ENCODE measurements at places on chromosomes 13 and 19.

- DNase-seq = no peak
Observed at GRCh38 chr19:45939792-45940514, 25.4 kb upstream of the NANOS2 start.

- DNase-seq = no peak
Observed at GRCh38 chr13:30934381-30934780, 1.9 kb downstream of the TEX26 start.

GRCh38 chr19:821231-821824 is 427 bp downstream of the PLPPR3 start:
- DNase-seq = no peak

DNA sequence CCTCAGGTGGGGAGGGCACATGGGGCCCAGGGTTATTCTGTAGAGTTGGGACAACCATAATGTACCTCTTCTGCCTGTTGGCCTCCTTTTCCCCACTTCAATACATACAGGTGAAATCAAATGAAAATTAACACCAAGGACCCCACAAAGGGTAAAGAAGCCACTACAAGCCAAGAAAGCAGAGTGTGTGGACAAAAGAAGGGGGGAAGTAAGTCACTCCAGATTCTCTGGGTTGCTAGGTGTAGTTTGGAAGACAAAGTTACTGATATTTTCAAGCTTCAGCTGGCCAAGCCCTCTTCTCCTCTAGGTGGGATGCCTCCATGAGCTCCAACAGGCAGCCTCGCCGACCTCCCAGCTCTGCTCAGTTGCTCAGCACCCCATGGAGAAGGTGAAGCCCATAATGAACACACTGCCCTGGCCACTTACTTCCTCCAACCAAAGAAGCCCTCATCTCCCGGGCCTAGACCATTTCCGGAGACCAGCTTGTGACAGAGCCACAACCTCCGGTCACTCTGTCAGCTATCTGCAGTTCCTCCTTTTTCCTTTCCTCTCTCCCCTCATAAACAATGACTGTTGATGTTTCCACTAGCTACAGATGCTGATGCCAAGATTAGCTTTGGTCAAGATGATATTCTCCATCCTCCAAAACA is 66.8 kb upstream of the MED4 start:
- DNase-seq = no peak

DNA sequence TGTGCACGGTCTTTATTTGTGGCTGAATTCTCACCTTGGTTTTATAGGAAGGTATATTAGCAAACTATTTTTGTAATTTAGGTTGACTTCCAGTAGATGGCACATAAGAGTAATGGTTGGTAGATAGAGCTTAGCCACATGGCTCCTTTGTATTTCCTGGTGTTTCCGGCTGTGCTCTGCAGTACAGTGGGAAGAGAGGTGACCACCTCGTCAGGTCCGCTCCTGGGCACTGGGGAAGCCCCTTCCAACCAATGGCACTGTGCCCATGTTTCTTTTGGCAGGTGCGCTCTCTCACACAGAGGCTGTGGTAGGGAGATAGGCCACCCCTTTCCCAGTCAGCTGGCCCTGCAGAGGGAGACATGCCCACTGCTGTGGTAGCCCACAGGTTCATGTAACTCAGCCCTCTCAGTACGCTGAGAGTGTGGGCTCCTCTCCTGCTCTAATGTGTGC is 74.3 kb upstream of the ATP12A start:
- DNase-seq = no peak

DNA sequence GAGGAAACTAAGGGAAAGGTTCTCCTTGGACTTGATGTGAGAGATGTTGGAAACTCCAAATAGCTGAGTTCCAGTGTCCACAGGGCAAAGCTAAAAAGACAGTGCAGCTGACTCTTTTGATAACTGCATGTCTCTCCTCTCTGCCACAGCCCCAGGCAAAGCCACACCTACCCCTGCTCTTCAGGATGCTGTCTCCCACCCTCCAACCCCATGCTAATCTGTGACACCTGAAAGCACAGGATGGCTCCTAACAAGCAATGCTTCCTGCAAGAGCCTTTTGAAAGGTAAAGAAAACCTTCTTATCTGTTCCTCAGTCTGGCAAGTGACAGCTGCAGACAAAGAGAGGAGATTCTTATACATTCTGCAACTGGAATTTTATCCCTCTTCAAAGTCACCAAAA is 14.5 kb downstream of the SLC46A3 start:
- DNase-seq = no peak
